Right ventricle myocardium superior (tissue), 1 donor: ENCODE measurements at places on chromosomes 7 and 10. TPM values are rescaled to one million over a fixed set of nuclear protein-coding genes. Genes with fewer than 3 reads are reported as not detected.

Gene SYCE1
- 0.08 TPM for total RNA-seq

Gene TAS2R41
- not detected for total RNA-seq

Gene BICC1
- 6.1 TPM for total RNA-seq

Gene SPDYE9
- total RNA-seq = not detected

Gene TMEM196
- total RNA-seq = not detected

Gene LRRC4
- total RNA-seq = 1.9 TPM

GRCh38 chr10:120478386-120478785 is 21.4 kb downstream of the PLPP4 start:
- DNase-seq = no peak

- no peak for DNase-seq
These were observed 19.2 kb downstream of the NIPSNAP2 start for GRCh38 chr7:55983537-55983936.

DNA sequence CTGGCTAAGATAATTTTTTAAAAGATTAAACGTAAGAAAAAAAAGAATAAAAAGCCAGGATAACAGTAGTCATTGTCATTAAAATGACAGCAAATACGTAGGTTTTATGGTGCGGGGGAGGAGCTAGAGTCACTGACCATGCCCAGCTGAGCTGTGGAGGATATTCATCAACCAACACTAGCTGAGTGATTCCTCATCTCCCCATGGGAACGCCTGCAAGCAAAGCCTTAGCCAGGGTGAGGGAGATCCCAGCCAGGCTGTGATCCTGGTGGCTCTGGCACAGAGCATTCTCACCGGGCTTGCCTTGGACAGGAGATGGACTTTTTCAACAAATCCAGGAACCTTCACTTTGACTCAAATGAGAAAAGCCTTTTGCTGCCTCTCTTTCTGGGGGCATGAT is 94.2 kb downstream of the HIP1 start:
- no peak for DNase-seq

DNA sequence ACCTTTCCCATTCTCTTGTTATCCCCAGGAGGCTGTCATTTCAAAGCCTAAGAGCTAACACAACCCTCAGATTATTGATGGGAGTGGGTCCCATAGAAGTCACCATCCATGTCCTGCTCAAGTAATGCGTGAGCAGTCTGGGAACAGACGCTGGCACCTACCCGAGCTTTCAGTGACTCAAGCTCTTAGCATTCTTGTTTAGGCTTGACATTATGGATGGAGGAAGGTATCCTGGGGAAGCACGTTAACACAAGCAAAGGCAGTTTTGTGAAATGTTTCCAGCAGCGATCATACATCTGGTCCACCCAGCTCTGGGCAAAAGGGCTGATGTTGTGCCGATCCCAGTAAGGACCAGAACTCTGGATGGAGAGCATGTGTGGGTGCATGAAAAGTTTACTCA is 30.0 kb upstream of the AUTS2 start:
- no peak for DNase-seq

DNA sequence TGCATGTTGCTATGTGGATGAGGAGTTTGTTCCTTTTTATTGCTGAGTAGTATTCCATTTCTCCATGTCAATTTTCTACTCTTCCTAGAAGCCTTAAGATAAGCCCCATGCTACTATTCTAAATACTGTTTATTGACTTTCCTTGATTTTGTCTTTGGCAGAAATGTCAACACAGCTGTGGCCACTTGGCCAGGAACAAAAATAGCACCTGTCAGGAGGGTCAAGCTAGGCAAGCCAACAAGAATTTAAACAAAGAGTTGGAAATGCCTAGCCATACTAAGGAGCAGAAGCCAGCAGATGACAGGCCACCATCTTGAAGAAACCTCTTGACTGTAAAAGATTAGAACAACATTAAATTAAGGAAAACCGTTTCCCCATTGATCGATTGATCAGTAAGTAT is 34.7 kb downstream of the JAZF1 start:
- DNase-seq = no peak

DNA sequence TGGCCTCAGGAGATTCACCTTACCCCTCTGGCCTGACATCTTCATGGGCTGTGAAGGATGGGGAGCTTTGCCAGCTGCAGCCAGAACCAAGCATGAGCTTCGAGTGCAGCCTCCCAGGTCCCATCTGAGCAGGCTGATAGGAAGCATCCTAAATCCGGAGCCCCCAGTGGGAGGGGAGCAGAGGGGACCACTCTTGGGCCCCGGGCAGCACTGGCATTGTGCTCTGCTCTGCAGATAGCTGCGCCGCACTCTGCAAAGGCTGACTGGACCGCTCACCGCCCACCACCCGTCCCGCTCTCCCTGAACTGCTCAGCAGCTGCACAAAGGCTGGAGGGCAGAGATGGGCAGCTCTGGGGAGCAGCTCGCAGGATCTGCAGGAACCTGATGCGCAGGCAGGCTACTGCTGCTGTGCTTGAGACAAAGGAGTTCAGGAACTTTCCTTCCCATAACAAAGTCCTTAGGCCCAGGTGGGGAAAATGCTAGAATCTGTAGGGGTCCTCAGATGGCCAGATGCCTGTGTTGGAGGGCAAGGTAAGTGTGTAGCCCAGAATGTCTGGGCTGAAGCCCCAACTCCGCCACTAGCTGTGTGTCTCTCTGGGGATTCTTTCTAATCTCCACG is 51.8 kb downstream of the ARHGAP22 start:
- no peak for DNase-seq

GRCh38 chr7:17488829-17489228 is 190.4 kb downstream of the AHR start:
- no peak for DNase-seq

GRCh38 chr10:86336341-86336740 is 30.3 kb downstream of the GRID1 start:
- peak; percentile 13 for DNase-seq

- peak; percentile 78 for DNase-seq
These were observed 19.2 kb upstream of the SMO start for GRCh38 chr7:129169171-129169671.

GRCh38 chr7:64875658-64876406 is 27.2 kb upstream of the ZNF273 start:
- no peak for DNase-seq

DNA sequence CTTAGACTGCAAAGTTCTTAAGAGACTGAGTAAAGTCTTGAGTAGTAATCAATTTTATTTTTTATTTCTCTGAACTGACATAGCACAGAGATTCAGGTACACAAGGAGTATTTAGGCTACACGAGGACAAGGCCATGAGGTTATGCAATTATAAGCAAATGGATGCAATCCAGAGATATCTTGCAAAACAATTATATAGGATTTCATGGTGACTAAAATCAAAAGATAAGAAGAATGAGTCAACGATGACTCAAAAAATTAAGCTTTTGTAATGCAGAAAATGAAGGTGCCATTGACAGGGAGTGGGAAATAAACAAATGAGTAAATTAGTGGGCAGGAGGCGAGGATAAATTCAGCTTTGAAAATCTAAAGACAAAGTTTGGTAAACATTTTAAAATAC is 66.7 kb upstream of the MYO3A start:
- DNase-seq = no peak

DNA sequence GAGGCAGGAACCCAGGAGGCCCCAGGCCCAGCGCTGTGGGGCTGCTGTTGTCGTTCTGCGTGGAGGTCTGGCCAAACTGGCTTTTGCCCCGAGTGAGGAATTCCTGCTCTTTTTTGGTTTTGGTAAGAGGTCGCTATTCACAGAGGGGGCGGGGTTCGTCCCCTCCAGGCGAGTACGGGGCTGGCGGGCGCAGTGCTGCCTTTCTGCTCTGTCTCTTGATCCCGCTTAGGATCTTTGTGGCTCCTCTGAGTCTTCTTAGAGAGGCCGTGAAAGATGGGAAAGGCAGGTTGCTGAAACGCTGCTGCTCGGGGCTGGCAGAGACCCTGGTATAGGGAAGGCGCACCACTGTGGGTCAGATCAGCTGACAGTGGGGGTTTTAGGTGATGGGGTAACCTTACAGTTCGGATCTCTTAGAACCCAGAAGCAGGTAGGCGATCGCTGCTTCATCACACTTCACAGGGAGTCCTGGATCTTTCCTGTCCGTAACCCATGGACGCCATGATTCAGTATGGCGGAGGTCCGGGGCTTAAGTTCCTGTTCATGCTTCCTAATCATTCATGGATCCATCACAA is 136.7 kb downstream of the KIF20B start:
- DNase-seq = no peak
